ENCODE measurements at places on chromosomes 3 and 15.

DNA sequence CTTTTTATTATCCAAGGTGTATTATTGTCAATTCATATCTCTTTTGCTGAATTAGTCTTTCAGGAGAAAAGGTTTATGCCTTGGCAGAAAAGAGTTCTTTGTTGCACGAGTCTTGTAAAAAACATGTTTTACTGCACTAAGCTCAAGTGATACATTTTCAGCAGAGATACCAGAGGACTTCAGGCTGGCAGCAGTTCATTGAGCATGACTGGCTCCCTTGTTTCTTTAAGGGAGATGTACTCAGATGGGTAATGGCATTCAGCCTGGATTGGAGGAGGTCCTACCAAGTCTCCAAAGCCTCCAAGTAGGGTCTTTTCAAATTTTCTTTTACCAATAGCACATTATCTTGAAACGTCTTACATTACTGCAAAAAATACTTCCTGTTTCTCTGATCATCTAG is 400.1 kb downstream of the NSUN3 start:
- no peak for DNase-seq

DNA sequence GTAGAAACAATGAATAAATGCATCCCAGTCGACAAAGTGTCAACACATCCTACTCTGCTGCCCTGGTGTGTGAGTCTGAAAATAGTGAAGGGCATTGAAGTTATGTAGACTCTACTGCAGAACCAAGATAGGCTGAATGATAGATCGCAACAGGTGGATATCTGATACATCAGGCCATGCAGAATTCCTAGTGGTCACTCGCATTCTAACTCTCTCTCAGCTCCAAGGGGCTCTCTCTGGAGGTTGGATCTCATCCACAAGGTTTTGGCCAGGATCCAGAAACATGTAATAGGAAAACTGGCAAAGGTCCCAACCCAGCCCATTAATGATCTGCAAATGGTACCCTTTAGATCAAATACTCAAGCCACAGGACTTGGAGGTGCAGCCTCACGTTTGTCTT is 514.1 kb downstream of the MAGI1 start:
- DNase-seq: no peak

- no peak for DNase-seq
Measured at GRCh38 chr15:80856809-80857377, 77.7 kb downstream of the CEMIP start.

- no peak for DNase-seq
Measured at GRCh38 chr3:65746848-65747247, 291.9 kb downstream of the MAGI1 start.

- DNase-seq: no peak
Measured at GRCh38 chr15:71091601-71092000, 23.7 kb upstream of the THSD4 start.

GRCh38 chr3:193939527-193939926 is 196.4 kb upstream of the HES1 start:
- no peak for DNase-seq

GRCh38 chr3:129606636-129607390 is at the start of gene PLXND1:
TSS of gene PLXND1 (minus strand) at chr3:129606676. CDS start at chr3:129606639, 37 bp downstream.
- DNase-seq: no peak

GRCh38 chr3:37625051-37625450 is 236.6 kb upstream of the CTDSPL start:
- DNase-seq: no peak

GRCh38 chr3:2543247-2543646 is 444.6 kb downstream of the CNTN4 start:
- DNase-seq: no peak

DNA sequence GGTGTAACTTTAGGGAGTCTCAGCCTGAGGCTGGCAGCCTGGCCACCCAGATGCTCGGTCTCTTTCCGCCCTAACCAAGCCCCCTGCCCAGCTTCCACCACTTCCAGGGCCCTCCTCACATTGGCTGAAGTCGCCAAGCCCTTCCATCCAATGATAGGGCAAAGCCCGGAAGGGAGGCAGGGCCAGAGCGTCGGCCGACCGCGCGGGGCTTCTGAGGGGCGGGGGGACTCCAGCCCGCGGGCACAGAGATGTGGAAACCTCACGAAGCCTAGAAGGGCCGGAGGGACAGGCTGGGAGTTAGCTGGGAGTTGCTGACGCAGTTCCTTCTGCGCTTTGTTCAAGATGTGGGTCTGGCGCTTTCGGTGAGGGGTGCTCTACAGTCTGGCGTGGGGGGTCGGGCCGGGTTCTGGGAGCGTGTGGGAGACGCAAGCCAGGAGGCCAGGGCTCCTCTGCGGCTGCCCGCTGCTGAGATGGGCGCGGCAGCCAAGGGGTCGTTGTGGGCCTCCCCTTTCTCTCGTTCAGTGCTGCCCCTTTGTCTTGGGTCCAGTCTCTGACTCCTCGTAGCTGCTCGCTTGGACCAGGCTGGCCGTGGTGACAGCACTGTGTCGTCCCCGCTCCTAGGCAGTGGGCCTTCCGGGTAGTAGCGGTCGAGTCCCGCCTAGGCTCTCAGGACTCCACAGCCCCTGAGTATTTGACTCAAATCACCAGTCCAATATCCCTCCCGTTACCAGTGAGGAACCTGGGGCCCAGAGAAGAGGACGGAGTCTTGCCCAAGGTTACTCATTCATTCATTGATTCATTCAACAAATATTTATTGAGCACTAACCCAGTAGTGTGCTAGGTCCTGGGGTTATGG is at the start of gene ZNF660:
ZNF660 (plus strand) TSS at position 319 of the 856 bp plus-strand sequence. CDS start 9,230 bp downstream, outside the sequence.
- peak; percentile 48 for DNase-seq

- peak; percentile 18 for DNase-seq
Measured at GRCh38 chr3:182364723-182365650, 428.3 kb upstream of the ATP11B start.

- DNase-seq: no peak
Measured at GRCh38 chr3:197478746-197479668, 76.8 kb downstream of the BDH1 start.

GRCh38 chr3:73072634-73073033 is 11.2 kb downstream of the EBLN2 start:
- no peak for DNase-seq

GRCh38 chr3:130779031-130779430 is 32.4 kb upstream of the PIK3R4 start:
- DNase-seq: no peak

DNA sequence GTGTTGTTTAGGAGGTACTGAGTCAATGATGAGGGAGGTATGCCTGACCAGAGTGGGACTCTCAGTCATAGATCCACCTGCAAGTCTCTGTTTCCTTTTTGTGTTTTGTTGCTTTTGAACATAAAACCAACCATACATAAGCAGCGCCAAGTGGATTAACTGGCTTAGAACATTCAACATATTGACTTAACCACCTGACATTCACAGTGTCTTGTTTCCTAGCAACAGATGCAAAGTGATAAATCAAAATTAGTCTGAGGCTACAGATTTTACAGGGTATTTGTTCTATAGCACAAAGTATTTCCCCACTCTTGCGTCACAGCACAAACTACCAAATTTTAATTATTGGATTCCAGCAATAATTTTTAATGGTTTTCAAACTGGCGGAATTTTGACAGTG is 283.8 kb downstream of the BBX start:
- DNase-seq: no peak

GRCh38 chr15:63843901-63844317 is 10.2 kb upstream of the HERC1 start:
- DNase-seq: no peak

DNA sequence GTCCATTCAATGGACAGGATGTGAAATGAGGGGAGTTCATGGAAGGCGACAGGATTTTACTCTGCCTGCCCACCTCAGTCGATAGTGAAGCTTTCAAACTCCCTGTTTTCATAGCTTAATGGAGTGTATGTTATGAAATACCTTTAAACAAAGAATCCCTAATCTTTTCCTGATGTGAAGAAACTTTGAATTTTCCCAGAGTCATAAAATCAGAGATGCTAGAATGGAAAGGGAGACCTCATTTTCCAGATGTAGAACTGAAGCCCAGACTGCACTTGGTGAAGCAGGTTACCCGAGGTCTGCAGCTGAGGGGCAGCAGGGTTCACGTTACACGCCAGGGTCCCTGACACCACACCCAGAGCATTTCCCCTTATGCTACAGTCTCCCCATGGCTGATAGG is 34.7 kb upstream of the LACTB start:
- no peak for DNase-seq

- no peak for DNase-seq
Measured at GRCh38 chr3:97278506-97278905, 464.1 kb downstream of the EPHA6 start.

GRCh38 chr15:52257734-52258062 is 37.9 kb downstream of the MYO5C start:
- no peak for DNase-seq

DNA sequence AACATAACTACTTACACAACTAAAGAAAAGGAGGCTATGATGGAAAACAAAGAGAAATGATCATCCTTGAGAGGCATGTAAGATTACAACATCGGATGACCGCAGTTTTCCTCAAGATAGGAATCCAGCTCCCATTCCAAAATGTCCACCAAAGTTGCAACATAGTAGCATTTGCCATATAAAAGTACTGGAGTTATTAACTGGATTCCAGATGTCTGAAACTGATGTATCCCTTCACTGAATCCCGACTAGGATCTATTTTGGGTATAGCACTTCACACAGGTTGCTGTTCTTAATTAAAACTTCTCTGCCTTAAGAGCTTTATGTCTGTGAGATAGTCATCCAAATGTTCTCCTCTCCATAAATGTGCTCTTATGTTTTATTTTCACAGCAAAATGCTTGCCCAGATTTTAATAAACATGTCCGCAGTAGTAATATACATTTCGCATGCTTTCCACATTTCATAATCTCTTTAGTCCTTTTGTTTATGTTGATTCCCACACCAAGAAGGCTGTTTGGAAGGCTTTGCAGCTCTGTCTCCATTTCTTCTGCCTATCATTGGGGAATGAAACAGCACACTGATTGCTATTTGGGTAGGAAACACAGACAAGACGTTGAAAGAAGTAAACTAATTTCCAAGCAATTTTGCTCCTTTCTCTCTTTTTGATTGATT is 716.5 kb upstream of the CFAP20DC start:
- DNase-seq: peak; percentile 60

GRCh38 chr15:89802231-89802928 is 12.3 kb downstream of the ANPEP start:
- no peak for DNase-seq

GRCh38 chr3:168895419-168895818 is 768.1 kb downstream of the MECOM start:
- no peak for DNase-seq

- peak; percentile 22 for DNase-seq
Measured at GRCh38 chr3:123758081-123758564, 126.0 kb downstream of the MYLK start.

- no peak for DNase-seq
Measured at GRCh38 chr3:51680663-51681230, 9.7 kb downstream of the TEX264 start.

DNA sequence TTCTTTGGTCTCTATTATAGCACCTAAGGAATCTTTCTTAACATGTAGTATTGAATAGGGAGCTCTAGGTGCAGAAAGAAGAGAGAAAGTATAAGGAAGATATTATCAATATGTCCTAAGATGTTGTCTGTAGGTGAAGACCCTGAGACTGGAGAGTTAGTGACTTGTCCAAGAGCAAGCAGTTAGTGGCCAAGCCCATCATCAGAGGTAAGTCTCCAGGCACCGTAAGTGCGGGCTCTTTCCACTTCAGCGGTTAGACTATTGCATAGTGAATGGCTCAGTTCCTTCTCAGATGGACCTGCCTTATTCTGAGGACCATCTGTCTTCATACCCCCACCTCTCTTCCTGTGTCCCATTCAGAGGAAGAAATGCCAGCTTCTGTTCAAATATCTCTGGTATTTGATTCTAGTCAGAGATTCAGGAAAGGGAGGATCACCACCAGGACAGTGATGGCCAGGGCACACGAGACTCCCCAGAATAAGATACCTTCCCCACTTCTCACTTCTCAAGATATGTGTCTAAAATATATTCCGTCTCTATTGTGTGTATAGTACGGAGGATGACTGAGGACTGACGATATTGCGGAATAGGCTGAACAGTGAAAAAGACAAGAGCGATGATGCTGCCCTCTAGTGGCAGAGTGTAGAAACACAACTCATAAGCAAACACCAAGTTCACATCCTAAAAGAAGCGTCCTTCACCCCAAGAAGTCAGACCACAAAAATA is 19.1 kb upstream of the ADGRG7 start:
- peak; percentile 26 for DNase-seq

GRCh38 chr3:49841126-49841696 is 15.2 kb downstream of the TRAIP start:
- DNase-seq: no peak

- no peak for DNase-seq
Measured at GRCh38 chr3:23259515-23259914, 56.4 kb downstream of the UBE2E2 start.

DNA sequence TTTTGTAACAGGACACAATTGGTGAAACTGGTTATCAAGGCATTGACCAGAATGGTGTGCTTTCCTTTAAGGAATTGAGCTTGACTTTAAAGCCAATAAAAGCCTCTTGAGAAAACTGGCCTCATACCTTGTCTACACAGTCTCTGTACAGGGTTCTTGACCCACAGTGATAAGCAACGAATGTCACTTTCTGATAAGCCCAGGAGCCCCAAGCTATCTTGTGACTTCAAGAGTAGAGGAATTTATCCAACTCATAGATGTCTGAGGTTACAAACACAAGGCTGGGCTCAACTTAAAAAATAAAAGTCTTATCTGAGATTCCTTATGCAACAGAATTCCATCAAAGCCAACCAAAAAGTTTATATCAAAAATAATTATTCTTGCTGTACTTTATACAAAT is 212.1 kb downstream of the GBE1 start:
- no peak for DNase-seq

- DNase-seq: no peak
Measured at GRCh38 chr15:29070471-29071231, 184.9 kb downstream of the APBA2 start.

DNA sequence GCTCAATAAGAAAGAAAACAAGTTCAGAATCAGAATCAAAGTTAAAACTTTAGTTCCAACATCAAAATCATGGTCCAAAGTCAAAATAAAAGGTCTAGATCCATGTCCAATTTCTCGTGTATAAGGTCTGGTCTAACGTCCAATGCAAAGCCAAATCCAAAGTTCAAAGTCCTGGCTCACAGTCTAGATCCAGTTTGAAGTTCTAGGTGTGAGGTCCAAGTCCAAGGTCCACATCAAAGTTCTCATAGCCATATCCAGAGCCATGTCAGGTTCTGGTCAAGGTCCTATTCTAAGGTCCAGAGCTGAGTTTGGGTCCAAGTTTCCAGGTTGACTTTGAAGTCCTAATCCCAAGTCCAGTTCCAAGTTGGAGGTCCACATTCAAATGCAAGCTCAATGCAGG is 40.7 kb upstream of the VIPR1 start:
- no peak for DNase-seq

DNA sequence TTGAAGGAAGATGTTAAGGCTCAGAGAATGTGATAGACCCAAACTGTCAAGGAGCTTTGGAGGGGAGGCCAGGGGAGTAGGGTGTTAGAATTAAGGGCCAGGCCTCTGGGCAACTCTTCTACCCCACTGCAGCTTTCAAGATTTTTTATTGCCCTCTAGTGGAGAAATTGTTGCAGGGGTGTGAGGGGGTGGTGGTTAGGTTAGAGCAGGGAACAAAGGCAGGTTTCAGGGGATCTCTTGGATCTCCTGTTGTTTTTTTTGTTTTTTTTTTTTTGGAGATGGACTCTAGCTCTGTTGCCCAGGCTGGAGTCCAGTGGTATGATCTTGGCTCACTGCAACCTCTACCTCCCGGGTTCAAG is 1.4 kb upstream of the SEC13 start:
- DNase-seq: no peak

GRCh38 chr3:150370122-150370602 is 37.9 kb upstream of the TSC22D2 start:
- DNase-seq: peak; percentile 88

All from skeletal muscle cell (primary cell).